ENCODE measurements at places on chromosomes 2 and 18.

GRCh38 chr2:164690361-164690760 is 69.1 kb upstream of the GRB14 start:
- no peak for DNase-seq

- DNase-seq: no peak
Observed at GRCh38 chr2:109375656-109376055, 238.1 kb downstream of the SEPTIN10 start.

- DNase-seq: no peak
Observed at GRCh38 chr18:45040879-45041278, 360.2 kb downstream of the SETBP1 start.

DNA sequence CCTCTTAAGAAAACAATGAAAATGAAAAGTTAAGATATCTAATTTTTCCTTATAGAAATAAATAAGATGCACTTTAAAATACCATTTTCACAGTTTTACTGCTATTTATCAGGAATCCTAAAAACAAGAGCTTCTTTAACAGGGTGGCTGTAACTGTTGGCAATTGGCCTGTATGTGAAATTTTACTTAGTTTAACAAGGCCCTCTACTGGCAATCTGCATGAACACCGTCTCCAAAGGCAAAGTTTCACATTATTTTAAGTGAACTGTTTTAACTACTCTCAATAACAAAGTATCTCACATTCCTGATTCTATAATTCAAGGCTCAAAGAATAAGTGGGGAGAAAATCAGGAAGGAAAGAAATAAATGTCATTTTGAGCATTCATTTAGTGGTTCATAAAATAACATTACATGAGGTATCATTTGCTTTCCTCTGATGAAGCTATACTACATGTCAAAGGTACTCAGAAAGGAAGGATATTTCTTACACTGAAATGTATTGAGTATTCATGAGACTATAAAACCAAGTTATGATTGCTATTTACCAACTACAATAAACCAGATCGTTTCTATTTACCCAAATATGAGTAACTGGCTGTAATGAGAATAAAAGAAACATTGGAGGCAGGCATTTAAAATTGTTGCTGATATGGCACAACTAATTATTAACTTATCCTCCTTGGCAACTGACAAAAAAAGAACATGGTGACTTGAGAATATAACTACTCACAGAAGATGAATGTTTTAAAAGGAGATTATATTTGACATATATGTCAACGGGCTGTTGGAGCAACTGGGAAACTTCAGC is 7.0 kb downstream of the NCKAP5 start:
- peak; percentile 66 for DNase-seq

- peak; percentile 66 for DNase-seq
Observed at GRCh38 chr2:45930396-45930792, 278.9 kb downstream of the PRKCE start.

- no peak for DNase-seq
Observed at GRCh38 chr2:202100176-202100575, 27.1 kb downstream of the KIAA2012 start.

DNA sequence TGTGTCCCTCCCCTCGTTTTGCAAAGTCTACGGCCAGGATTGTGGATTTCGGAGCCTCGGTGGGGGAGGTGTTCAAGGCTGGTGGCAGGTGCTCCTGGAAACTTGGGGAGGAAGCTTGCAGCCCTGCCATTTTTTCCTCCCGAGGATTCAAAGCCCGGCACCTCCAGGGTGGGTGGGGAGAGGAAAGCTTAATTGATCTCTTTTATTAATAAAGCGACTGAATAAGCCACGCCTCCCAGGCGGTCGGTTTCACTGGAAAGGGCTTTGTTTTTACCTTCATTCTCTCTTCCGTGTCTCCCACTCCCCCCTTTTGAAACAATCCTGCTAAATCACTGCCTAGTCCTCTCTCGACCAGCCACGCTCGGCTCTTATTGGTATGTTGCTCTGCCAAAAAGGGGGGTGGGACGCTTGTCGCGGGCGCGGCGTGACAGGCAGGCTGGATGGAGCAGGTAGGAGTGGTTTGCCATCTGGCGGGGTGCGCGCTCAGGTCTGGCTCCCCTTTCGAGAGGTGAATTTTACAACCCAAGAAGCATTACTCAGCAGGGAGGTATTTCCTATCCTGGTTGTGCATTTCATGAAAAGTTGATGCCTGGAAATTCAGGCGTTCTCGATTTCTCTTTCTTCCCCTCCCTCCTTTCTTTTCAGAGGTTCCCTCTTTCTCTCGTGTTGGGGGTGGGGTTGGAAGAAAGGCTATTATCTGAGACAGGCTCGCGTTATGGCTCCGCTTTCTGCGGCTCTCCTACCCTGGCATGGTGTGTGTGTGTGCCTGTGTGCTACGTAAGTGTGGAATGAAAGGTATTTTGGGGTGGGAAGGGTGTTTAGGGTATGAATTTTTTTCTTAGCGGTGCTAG is 1.4 kb downstream of the NEDD4L start:
- no peak for DNase-seq
